ENCODE measurements at places on chromosomes 2 and 18.
A peak's percentile ranks its signal among the peaks of the same experiment; 100 is the strongest.

- DNase-seq = no peak
Measured at GRCh38 chr2:16165518-16166326, 225.4 kb downstream of the MYCN start.

GRCh38 chr2:207328944-207329386, 163.2 kb upstream of the KLF7 start:
- DNase-seq = no peak

- peak; percentile 69 for DNase-seq
Measured at GRCh38 chr2:74525717-74526648, at the start of gene DQX1. DQX1 (minus strand) TSS chr2:74526231; CDS start chr2:74525729, 502 bp downstream.

DNA sequence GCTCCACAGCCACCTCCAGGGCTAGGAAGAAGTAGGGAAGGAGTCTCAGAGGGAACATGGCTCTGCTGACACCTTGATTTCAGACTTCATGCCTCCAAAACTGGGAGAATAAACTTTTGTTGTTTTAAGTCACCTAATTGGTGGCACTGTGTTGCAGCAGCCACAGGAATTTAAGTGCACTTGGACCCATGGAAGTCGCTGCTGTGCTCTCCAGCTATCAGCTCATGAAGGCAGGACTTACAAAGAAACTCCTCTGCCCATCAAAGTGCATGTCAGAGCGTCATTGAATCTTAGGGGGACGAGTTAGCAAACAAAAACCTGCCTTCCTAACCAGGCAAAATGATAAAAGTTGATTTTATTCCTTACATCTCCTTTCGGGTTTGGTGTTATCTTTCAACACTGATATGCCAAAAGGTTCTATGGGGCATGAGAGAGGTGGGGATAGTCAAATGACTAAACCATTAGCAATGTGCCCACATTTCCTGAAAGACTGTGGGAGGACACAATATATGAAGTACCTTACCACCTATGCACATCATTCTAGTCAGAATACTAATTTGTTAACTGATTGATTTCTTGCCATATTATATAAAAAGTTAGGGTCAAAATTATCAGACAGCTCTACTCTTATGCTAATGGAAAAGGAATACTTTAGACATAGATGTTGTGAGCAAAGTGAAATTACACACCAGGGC, 235.8 kb upstream of the TNP1 start:
- DNase-seq = no peak

GRCh38 chr2:64629329-64629781, 24.4 kb downstream of the SERTAD2 start:
- no peak for DNase-seq

- DNase-seq = no peak
Measured at GRCh38 chr2:241891315-241891987, 21.9 kb downstream of the RTP5 start.

DNA sequence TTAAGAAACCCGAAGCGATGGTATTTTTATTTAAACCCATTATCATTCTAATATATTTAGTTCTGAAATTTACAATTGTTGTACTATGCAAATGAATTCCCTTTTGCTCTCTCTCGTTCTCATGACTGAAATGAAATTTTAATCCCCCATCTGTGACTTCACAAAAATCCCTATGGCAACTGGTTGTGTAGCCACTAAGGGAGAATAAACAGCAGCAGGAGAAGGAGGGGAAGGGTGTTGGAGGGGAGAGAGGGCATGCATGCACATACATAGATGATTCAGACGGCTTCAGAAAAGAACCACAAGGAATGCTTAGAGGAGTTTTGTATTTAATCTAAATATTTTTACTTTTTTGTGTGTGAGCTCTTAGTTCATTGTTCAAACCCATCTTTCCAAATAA, 36.8 kb downstream of the CPS1 start:
- DNase-seq = no peak

All from naive B cell (primary cell).